ENCODE measurements at places on chromosomes 13 and 19. TPM values are rescaled to one million over a fixed set of nuclear protein-coding genes. Genes with fewer than 3 reads are reported as not detected.

The ZNF582 gene
- total RNA-seq, result 6.2 TPM

DNA sequence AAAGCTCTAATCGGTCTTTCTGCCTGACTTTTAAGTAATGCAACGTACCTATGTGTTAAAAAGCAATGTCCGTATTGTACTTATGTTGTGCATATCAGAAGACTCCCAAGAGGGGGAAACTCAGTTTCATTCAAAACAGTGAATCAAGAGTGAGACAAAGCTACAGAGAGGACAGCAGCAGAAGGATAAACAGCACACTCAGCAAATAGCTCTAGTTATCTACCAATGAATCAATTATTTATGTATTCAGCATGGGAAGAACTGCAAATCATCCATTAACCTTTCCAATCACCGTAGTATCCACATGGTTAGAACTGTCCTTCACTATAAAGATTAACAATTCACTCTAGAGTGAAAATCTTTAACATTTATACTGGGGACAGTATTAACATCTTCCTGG, 36.7 kb upstream of the SOHLH2 start:
- DNase-seq, result no peak

DNA sequence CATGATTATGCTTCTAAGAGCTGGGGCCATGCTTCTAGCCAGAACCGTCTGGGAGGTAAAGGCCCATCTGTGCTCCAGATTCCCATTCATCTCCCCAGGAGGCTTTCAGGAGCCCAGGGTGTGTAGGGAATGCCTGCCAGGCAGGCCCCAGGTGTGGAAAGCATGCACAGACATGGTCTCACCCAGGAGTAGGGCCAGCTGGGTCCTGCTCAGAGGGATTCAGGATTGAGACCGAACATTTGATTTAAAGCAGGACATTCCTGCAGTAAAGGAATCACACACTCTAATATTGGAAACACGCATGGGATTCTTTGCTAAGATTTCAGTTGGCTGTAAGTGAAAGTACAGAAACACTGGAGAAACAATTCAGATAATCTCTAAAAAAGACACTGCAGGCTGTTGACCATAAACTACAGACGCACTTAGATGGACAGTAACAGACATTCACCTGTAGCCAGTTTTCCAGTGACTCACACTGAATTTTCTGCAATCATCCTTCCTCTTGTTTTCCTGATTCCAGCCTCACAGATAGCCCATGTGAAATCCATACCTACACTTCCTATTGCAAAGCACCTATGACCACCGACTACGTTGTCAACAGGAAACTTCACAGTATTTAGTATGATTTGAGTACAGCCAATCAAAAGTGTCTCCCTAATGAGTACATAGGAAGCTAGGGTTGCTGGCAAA, 257.8 kb downstream of the TBC1D4 start:
- no peak for DNase-seq

DNA sequence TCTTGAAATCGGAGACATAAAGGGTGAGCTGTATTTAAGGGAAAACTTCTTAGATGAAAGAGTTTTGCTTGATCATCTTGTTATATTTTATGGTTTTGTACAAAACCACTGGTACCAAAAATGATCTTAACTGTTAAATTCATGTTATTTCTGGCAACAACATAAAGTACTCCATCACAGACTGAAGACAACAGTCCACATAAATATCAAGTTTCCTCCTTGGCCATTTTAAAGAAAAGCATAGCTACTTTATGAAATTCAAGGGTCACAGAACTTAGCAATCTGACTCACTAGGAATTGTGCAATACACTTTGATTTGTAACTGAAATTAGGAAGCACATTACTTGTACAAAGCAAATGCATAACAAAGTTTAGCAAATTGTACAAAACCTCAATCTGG, 66.3 kb downstream of the TBC1D4 start:
- no peak for DNase-seq
